HFF-Myc (cell line): ENCODE measurements at places on chromosomes 11 and 22.

GRCh38 chr11:19395050-19395449 is 154.3 kb upstream of the E2F8 start:
- no peak for DNase-seq

DNA sequence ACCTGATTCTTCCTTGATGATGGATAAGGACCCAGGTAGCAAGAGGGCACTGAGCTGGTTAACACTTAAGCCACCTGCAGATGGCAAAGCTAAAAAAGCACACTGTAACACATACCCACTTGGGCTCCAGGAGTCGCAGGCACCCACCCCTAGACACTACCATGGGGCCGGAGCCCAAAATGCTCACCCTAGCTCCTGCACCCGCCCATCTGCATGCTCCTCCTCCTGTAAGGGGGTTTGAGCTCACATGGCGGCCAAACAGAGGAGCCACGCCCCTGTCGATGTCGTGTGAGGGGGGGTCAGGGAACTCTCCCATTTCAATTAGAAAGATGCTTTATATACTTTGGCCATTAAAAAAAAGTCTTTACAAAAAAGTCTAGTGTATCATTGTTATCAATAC is 370.7 kb downstream of the DLG2 start:
- no peak for DNase-seq

- DNase-seq = no peak
Observed at GRCh38 chr22:48335442-48336139, 1492.1 kb downstream of the BRD1 start.

DNA sequence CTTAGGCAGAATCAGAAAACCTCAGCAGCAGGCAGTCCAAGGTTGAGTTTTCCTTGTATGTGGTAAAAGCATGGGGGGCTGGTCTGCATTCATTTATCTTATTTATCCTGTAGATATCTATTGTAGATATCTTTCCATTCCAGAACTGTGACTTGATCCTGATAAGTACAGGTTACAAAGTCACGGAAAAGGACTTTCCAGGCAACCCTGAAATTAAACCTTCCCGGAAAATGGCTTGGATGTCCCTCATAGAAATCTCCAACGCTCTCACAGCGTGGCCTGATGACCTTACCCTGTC is 48.8 kb upstream of the MYO18B start:
- DNase-seq = no peak

- DNase-seq = no peak
Observed at GRCh38 chr11:8083088-8083395, 2.0 kb downstream of the TUB start.

- DNase-seq = peak; percentile 80
Observed at GRCh38 chr11:77407613-77408012, 66.3 kb downstream of the PAK1 start.

- DNase-seq = no peak
Observed at GRCh38 chr11:68213135-68213515, at the start of gene KMT5B. Gene KMT5B (minus strand): TSS chr11:68213296. CDS start chr11:68190076, 23,220 bp downstream.

- no peak for DNase-seq
Observed at GRCh38 chr11:33507967-33508366, 192.7 kb downstream of the C11orf91 start.

GRCh38 chr11:12914400-12914912 is 94.7 kb upstream of the RASSF10 start:
- peak; percentile 35 for DNase-seq

- DNase-seq = no peak
Observed at GRCh38 chr11:910044-910588, 494 bp downstream of the CHID1 start.

DNA sequence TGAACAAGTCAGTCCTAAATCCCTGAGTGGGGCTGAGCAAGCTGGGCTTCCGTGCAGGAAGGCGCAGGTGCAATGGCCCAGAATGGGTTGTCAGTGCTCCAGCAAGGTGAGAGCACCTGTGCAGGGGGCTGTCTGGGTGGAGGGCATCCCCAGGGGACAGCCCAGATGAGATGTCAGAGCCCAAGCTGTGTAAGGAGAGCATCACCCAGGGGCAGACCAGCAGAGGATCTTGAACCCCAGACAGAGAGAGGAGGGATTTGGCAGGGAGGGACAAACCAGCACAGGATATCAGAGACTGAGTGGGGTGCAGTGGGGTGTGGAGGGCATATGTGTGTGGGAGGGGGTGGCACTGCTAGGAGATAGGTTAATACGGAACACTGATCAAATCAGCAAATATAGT is 114.9 kb upstream of the TMEM45B start:
- DNase-seq = no peak

GRCh38 chr11:99739464-99740089 is 718.8 kb downstream of the CNTN5 start:
- DNase-seq = no peak

DNA sequence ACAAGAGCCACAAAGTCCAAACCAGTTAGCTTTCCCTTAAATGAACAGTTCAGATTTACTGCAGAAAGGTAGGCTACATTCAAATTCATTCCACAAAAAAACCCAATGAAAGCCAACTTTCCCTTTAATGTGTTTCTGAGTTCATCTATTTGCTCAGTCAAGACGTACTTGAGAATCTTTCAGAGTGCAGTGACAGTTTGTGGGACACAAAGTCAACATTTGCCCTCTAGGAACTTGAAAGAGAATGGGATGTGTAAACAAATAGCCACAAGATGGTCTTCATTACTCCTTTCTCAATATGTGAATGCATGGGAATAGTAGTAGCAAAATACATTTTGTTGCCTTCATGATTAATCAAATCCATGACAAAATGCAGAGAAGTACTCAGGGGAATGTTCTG is 15.8 kb downstream of the RTCB start:
- no peak for DNase-seq

DNA sequence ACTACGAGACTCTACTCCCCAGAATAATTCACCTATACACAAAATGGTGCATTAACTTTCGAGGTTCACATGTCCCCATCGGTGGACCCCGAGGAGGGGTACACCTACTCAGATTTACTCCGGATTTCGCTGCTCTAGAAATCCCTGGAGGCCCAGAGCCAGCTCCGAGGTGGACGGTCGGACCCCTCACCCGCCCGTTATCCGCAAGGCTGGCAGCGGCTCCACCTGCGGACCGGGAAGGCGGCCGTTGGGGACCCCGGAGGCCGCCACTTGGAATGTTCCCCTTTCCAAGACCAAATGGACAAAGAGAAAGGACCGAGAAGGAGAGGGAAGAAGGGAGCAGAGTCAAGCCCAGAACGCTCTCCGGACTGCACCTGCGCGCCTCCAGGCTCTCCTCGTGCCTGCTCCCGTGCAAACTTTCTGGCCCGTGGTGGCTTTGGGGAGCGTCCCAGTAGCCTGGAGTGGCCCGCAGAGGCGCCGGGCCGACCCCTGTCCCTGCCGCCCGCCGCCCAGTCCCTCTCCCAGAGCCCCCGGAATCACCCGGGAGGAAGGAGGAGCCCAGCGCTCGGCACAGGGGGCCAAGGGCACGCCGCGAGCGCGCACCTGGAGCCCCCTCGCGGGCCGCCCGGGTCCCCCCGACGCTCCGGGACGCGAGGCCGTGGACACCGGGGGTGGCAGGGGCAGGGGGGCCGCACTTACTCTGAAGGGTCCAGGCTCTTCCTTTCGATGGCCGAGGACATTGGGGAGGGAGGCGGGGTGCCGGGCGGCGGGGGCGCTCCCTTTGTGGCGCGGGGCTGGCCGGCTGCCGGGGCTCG is 23.0 kb downstream of the LMO2 start:
- DNase-seq = no peak

DNA sequence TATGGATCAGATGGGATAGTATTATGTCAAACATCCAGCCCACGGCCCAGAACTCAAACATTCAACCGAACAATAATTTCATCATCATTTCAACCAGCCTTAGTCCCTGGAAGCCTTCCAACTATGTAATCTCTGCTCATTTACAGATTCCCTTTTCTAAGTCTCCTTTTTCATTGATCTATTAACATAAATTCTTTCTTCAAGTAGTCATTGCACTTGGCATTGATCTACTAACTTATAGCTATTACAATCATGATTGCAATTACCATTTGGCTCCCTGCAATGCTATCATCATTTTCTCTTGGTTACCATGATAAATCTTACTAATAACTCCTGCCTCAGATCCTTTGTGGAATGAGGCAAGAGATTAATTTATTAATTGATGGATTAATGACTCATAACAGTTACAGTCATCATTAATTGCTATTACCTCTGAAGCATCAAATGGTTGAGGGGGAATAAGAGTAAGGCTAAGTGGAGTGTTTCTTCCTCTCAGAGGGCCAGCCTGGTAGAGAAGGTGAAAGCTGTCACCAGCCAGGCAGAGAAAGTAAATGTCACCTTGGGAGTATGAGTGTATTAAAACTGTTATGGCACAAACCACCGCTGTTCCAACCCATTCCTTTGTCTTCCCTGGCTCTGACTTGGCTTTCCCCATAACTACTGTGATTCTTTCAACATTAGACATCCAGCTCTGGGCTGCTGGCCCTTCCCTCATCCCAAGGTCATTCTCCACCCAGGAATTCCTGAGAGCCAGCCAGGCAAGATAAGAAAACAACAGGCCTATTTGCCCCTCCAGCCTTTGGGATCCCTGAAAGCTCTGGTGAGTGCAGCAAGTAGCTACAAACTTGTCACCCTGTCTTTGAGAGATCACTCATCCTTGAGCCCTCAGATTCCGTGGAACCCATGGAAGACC is 174.7 kb downstream of the RRAS2 start:
- DNase-seq = no peak

DNA sequence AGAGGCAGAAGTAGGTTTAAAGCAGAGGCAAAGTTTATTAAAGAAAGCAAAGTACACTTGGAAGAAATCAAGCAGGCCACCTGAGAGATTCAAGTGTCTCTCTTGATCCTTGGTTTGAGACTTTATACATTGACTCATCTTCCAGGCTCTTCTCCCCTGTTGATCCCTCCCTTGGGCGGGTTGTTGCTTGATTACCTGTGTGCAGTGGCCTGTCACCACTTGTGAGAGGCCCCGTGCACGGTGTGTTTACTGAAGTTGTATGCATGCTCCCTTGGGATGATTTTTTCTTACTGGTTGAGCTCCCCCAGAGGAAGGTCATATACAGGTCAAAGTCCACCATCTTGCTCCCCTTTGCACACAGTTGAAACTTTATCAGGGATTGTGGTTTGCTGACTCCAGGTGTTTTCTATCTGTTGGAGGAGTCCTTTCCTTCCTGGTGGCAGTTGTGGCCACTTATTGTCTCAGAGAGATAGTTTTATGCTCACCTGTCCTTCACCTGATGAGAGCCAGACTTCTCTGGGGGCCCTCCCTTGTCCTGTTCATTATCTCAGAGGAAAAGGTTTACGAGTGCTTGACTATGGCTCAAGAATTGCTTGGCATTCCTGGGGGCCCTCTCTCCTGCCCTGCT is 16.3 kb upstream of the RBMXL2 start:
- DNase-seq = no peak

- no peak for DNase-seq
Observed at GRCh38 chr11:34233215-34233614, 124.6 kb downstream of the ABTB2 start.

DNA sequence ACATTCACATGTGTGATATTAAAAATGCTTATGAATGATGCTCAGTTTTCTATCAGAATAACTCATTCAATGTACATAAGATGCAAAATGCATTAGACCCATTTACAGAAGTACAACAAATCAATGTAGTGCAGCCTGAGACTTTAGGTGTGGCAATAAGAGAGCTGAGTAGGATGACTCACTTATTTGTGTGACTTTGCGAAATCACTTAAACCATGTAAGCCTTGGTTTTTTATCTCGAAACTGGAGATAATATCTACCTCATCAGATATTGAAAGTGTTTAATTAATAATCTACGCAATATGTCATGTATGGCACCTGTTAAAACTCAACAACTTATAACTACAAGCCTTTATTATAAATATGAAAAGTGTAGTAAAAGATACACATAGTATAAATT is 105.7 kb upstream of the LUZP2 start:
- DNase-seq = no peak

DNA sequence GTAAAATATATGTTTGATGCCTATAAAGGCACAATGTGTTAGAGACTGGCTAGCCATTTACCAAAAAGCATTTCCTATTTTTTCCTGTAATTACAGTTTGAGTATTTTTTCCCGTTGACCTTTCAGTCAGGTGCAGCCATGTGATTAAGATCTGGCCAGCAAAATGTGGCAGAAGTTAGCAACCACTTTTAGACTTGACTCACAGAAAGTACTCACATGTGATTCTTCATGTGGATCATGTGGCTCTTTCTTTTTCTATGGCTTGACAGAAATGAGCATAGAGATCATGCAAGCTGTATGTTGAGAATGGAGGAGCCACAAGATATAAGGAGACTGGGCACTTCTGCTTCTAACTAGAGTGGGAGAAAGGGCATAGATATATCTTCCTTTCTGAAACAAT is 27.3 kb upstream of the RAB38 start:
- DNase-seq = no peak

- no peak for DNase-seq
Observed at GRCh38 chr11:71139516-71140205, 112.7 kb downstream of the SHANK2 start.

- no peak for DNase-seq
Observed at GRCh38 chr11:112085822-112086421, 634 bp downstream of the TIMM8B start.

DNA sequence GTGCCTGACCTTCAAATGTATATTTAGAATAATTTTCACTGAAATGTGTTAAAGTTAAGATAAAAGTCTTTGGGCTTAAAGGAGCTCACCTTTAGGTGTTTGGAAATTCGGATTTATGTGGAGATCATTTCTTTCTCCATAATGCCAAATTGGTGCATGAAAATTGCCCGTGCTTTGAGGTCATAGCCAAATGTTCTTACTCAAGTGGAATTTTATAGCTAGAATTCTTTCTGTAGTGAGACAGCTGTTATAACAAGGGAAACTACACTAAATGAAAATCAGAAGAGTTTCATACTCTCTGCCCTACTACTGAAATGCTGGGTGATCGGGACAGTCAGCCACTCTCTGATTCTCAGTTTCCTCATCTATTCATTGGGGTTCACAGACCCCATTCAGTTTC is 89.5 kb upstream of the DBX1 start:
- DNase-seq = no peak

- no peak for DNase-seq
Observed at GRCh38 chr11:488992-489391, 18.1 kb downstream of the RNH1 start.

DNA sequence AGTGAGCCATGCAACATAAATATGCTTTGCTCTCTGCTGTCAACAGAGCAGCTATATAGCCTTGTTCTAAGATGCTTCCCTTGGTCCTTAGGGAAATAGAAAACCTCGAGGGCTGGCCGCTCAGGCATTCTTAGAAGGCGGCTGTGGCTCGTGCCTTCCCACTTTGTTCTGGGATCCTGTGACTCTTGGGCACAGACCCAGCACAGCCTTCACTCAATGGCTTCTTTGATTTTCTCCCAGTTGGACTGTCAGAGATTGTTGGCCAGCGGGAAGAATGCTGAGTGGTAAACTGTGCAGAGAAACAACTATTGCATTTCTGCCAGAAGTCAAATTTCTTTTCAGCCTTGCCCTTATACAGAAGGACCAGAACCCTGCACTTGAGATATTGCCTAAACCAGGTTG is 9.5 kb upstream of the MICAL2 start:
- DNase-seq = no peak

- no peak for DNase-seq
Observed at GRCh38 chr22:41488076-41488475, 19.2 kb downstream of the ACO2 start.

- no peak for DNase-seq
Observed at GRCh38 chr22:35310556-35311550, 11.2 kb downstream of the TOM1 start.
